ENCODE measurements at places on chromosomes 5 and 9.

DNA sequence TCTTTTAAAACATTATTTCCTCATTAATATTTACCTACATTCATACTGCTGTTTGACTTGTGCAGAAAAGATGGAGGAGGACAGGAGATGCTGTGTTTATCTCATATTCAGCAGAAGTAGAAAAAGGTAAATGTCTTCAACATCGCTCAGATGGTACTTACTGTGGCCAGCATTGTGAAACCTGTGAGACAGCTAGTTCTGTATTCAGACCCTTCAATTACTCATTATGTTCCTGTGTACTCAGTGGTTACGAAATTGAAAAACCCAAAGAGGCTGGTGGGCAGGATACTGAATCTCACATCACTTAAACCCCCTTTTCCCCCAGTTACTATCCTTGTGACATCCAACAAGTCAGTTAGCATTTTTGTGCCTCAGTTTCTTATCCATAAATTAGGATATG is 216.0 kb downstream of the KDM4C start:
- no peak for DNase-seq

GRCh38 chr5:36900283-36900682 is 23.7 kb downstream of the NIPBL start:
- DNase-seq = no peak

GRCh38 chr9:136506425-136506824 is 23.6 kb upstream of the SEC16A start:
- no peak for DNase-seq

GRCh38 chr9:78989031-78989658 is 582.6 kb upstream of the TLE4 start:
- DNase-seq = no peak

DNA sequence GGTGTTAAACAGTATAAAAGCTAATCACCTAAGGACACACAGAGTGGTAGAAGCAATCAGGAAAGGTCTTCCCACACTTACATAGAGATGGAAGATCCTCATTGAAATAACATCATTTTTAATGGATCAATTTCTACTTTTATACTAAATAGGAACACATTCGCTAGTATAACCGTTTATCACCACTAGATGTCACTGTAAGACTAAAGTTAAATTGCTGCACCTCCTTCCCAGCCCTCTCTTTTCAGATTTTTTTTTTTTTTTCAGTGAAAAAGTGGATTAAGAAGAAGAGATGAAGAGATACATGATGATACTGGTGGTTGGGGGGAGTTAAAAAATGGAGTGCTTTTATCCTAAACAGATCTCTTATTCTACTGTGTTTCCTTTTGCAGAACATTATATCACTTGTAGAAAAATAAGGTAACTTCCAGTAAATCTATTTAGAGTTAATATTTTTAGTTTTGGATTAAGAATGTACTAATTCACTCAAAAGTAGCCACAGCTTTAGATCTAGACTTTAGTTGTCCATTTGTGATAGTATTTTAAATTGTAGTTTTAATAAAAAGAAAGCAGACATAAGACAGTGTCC is 116.9 kb upstream of the ARRDC3 start:
- peak; percentile 30 for DNase-seq

DNA sequence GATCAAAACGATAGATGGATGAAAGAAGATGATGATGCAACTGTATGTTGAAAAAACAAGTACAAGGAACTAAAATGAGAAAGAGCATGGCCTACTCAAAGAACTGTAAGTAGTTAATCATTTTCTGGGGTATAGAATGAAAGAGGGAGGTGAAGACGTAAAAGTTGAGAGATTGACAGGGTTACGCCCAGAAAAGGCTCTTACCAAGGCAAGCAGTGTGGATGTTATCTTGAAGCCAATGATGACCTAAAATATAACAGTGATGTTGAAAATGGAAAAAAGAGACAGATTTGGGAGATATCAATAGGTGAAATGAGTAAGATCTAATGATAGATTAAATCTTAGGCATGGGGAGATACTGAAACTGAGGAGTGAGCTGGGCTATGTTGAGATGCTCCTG is 80.4 kb upstream of the GNAQ start:
- no peak for DNase-seq

- no peak for DNase-seq
Observed at GRCh38 chr5:6359555-6360322, 18.6 kb downstream of the MED10 start.

GRCh38 chr5:165231821-165232508 is 1726.5 kb downstream of the MAT2B start:
- DNase-seq = no peak

DNA sequence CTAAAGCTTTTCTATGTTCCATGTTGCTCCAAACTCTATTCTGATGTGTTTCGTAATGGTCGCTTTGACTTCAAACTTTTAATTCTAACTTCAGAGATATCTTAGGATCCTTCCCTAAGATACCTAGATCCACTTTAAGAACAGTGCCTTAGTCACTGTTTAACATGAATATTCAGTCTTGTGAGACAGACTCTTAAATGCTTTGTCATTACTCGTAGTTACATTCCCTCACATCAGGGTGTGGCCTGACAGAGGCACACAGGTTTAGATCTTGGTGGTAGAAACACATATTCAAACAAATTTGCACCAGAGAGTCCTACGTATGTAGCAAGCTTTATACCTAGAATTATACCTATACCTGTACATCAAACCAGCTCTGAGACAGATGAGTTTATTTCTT is 687.0 kb upstream of the C9orf72 start:
- DNase-seq = no peak

- no peak for DNase-seq
Observed at GRCh38 chr5:96655085-96655484, 7.1 kb upstream of the CAST start.

GRCh38 chr5:78730300-78731094 is 81.9 kb upstream of the LHFPL2 start:
- no peak for DNase-seq

DNA sequence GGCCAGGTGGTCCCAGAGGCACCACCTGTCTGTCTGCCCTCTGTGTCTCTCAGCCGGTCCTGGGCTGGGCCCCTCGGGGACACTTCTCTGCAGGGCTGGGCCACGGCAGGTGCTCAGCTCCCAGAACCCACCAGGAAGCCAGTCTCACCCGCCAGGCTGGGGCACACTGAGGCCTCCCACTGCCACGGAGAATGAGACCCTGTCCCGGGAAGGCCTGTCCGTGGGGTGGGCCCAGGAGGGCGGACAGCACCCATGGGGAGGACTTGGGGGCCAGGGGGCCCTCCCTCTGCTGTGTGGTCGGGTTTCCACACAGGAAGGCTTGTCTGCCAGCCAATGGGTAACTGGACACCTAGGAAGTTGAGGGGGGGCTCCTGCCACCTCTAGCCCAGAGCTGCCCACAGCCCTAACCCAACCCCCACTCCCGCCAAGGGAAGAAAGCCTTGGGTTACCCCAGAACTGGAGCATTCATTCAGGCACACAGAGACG is 4.1 kb upstream of the TUBB4B start:
- DNase-seq = no peak

DNA sequence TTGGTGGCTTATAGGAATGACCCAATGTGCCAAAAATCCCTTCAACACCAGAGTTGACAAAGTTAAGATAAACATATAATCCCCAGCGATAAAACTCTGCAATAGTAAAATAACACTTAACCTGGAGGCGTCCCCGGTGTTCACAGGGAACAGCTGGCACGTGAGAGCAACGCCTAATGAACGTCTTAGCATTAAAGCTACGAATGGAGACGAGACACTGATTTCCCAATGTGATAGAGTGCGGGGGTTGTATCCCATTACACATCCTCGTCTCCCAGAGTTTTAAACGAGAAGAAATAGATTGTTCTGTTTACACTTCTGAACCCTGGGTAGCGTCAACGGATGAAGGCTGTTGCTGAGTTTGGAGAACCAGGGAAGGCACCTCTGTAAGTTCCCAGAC is 57.6 kb downstream of the PTCH1 start:
- no peak for DNase-seq

All from hindlimb muscle (tissue), 1 donor.